ENCODE measurements at places on chromosomes 2 and 18.

GRCh38 chr2:177799531-177799930 lies 273.0 kb downstream of the PDE11A start:
- DNase-seq, result peak; percentile 52

- no peak for DNase-seq
Observed at GRCh38 chr2:64400105-64400728, 53.7 kb upstream of the LGALSL start.

DNA sequence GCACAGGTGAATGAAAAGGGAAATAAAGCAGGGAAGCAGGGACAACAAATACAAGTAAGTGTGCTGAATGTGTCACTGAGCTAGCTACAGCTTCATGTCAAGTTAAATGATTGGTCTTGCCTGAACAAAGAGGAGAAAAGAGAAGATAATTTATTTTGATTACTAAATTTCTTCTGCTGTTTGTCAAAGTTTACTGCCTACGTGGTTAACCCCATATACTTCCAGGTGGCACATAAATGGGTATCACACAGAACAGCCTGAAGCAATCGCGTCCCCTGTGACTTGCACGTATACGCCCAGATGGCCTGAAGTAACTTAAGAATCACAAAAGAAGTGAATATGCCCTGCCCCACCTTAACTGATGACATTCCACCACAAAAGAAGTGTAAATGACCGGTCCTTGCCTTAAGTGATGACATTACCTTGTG lies 434.2 kb downstream of the LRRTM4 start:
- no peak for DNase-seq

DNA sequence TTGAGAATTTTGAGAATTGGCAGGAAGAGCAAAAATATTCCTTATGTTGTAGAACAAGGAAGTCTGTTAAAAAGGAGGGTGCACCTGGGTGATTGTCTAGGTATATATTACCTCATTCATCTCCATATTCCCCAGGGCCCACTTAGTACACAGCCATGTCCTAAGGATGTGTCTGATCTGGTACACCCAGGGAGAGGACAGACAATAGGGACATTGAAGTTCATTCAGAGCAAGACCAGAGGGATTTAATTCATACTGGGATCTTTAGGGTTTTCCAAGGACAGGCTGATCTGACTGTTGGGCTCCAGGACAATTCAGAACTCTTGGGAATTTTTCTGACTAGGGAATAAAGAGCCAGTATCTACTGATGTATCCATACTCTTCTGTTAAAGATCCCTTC lies 112.1 kb downstream of the PHLPP1 start:
- no peak for DNase-seq

DNA sequence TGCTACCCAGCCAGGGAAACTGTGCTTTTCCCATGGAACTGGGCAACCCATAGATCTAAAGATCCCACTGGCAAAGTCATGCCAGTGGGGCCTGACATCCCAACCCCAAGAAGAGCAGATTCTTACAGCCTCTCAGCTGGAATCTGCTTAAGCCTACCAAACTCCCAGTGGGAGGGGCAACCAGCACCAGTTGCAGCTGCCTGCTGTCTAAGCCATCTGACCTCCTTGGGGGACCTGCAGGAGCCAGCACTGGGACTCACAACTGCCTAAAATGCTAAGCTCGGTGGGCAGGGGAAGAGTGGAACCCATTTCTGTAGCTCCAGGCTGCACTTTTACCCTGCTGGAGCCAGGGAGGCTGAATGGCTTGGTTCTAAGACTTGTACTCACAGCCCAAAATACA lies 770.7 kb upstream of the SLC8A1 start:
- DNase-seq, result no peak

DNA sequence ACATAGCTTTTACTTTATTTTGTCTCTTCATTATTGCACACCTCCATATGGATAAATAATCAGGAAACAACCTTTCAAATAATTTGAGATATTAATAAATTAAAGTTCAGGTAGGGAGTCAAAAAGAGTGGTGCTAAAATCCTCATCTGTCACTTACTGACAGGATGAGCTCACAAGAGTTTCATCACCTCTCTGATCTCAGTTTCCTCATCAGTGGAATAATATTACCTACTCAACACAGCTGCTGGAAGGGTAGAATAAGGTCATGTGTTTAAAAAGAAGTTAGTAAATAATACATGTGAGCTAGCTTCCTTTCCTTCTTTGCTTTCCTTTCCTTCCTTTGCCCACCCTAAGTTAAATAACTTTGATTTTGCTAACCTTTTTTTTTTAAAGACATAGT lies 61.9 kb downstream of the RDH14 start:
- DNase-seq, result no peak

GRCh38 chr18:63317556-63317946 lies 2.0 kb downstream of the BCL2 start:
- no peak for DNase-seq
